NCI-H2029 treated with DMSO at 0.1 percent for 48 hours (cell line): ENCODE measurements at places on chromosomes 12 and 14.

GRCh38 chr12:49954863-49955830 lies 4.6 kb downstream of the AQP2 start:
- no peak for DNase-seq

DNA sequence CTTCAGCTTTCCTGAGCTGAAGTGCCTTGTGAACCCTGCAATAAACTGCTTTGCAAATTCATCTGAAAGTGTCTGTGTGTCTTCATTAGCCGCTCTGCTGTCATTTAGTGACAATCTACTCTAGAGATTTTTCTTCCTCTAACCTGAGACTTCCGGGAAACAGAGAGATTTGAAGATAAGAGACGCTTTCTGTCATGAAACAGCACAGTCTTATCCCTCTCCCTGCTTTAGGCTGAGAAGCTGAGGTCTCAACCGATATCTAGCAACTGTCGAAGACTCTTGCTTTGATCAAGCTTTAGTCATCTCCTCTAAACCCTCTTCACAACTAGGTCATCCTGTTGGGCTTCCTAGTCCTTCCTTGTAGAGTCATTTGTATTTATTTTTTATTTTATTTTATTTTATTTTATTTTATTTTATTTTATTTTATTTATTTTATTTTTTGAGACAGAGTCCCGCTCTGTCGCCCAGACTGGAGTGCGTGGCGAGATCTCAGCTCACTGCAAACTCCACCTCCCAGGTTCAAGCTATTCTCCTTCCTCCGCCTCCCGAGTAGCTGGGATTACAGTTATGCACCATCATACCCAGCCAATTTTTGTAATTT lies 1.2 kb downstream of the RNASE2 start:
- no peak for DNase-seq

- DNase-seq, result no peak
These were observed 64.2 kb upstream of the SLC38A2 start for GRCh38 chr12:46436747-46437146.

GRCh38 chr12:123787466-123787865 lies 25.4 kb downstream of the DNAH10 start:
- no peak for DNase-seq

DNA sequence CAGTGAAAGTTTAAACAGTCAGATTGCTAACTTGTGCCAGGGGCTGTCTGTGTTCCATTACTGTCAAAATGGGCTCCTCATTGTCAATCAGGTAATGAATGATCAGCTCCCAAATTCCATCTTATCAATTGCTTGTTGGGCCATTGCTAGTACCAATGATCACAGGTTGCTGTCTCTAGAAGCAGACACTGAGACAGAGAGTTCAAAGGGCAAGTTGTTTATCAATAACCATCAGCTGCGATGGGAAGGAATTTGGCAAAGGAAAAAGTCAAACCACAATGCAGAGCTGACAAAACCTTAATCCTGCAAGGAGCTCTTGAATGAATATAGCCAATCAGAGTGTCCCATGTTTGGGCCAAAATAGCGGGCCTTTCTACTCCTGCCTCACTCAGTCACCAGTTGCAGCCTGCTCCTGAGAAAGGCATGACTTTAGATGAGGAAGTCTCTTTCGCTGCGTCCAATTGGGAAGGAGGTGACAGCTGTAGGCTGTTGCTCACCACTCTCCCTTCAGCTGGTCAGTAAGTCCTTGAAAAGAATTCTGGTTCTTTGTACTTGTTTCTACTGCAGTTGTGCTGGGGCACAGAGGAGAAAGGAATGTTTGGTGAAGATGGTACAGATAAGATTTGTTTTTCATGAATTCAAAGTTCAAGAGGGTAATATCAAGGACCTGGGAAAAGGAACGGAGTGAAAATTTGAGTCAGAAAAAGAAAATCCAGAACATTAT lies 179.2 kb upstream of the PDE3A start:
- DNase-seq, result no peak

GRCh38 chr12:126507231-126507630 lies 1442.0 kb downstream of the AACS start:
- no peak for DNase-seq

DNA sequence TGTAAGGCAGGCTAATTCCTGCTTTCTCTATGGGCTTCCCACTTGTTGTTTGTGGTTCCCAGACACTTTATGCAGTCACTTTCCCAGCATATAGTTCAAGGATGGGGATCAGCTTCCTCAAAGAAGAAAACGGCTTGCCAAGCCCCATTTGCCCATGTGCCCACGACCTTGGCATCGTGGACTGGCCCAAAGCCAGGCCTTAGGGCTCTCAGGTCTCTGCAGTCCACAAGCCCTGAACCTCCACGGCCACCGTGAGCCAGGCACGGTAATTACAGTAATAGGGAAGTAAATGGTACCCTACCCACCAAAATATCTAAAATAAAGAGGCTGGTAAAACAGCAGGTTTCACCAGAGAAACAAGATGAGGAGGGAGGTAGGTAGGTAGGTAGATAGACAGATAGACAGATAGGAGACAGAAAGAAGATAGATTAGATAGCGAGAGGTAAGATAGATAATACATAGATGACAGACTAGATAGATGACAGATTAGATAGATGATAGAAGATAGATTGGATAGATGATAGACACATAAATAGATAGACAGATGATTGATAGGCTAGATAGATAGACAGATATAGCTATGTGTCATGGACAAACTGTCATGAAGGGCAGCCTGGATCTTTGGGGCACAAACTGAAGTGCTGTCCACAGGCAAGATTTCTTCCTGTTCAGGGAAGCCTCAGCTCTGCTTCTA lies 163.1 kb downstream of the SLC15A4 start:
- peak; percentile 45 for DNase-seq

DNA sequence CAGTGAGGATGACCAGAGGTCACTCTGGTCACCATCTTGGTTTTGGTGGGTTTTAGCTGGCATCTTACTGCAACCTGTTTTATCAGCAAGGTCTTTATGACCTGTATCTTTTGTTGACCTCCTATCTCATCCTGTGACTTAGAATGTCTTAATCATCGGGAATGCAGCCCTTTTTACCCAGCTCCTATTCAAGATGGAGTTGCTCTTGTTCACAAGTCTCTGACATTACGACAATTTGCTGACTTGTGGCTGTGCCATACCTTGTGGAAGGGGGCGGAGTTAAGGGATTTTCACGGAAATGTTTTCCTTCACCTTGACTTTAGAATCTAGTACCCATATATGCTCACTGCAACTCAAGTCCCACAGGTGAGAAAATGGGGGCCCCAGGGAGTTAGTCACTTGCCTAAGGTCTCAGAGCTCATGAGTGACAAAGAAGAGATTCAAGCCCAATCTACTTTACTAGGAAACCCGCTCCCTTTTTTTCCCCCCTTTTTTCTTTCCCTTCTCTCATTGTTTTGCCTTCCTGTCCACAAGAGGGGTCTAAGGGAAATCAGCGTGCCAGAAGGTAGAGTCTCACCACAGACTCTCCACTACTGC lies 2.7 kb upstream of the MAP1LC3B2 start:
- no peak for DNase-seq

GRCh38 chr12:113131556-113131955 lies 4.0 kb downstream of the RASAL1 start:
- DNase-seq, result no peak

DNA sequence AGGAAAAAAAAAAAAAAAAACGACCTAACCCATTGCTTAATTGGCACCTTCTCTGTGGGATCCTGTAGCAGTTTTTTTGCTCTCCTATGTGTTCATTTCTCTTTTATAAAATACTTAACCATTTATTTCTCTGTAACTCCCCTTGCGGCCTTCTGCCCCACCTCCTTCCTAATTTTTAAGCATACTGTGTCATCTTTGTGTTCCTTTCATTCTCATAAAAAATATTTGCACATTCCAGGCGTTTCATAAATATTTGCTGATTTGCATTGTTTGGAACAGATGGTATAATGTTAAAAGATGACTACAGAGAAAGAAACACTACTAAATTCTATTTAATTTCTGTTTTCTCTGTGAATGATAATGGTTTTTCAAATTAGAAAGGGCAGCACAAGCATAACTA lies 77.9 kb downstream of the NPAS3 start:
- DNase-seq, result no peak

- DNase-seq, result no peak
These were observed 139.7 kb upstream of the TBX3 start for GRCh38 chr12:114823724-114824123.

DNA sequence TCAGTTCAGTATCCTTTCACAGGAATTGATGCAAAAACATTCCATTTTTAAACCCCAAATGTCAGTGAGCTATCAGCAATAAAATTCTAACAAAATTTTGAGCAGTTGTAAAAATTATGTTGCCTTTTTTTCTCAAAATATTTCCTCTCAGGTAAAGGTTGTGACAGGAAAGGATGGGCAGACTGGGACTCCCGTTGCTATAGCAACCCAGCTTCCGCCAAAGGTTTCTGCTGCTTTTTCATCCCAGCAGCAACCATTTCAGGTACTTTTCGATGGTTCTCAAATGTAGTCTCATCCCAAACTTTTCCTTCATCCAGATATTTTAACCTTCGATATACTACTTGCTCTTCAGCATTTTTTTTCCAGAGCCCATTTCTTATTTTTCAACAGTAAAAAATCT lies 13.6 kb downstream of the EP400 start:
- DNase-seq, result no peak

DNA sequence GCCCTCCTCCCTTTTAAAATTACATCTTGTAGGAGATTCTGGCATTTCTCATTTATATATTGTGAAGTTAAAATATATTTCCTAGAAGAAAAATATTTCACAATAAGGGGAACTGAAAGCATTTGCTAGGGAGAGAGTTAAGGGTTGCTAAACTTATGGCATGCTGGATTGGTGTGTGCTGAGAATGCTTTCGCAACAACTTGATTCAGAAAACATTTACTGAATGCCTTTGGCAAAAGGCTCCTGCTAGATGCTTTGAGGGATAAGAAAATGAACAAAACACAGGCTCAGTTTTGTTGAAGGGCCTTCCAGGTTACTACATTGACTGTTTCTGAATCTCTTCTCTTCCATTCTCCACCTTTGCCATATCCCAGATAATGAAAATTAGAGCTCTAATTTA lies 67.5 kb downstream of the DIP2B start:
- no peak for DNase-seq
